HL-60 (cell line): ENCODE measurements at places on chromosomes 4 and X.

DNA sequence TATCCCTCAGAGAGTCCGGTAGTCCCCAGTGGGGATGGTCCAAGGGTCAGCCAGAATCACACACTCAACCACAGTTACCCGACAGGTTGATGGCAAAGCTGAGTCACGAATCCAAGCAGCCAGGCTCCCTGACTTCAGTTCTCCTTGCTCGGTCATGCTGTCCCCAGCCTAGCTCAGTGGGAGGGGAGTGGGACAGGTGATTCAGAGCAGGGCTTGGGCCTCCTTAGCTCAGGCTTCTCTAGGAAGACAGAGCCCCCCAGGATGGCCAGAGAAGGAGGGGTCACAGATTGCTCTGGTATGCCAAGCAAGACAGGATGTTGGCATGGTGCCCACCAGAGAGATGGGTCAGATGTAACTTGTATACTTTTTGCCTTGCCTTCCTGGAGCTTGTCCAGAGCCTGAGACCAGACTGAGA, 66.5 kb downstream of the EFNB1 start:
- no peak for DNase-seq

GRCh38 chr4:108982402-108983185, 219.7 kb upstream of the ETNPPL start:
- no peak for DNase-seq

GRCh38 chr4:57191523-57192034, 81.4 kb upstream of the IGFBP7 start:
- no peak for DNase-seq

- DNase-seq = no peak
These were observed 281.2 kb downstream of the QDPR start for GRCh38 chr4:17230727-17231126.

- no peak for DNase-seq
These were observed 44.5 kb upstream of the TBC1D9 start for GRCh38 chr4:140800666-140801065.

DNA sequence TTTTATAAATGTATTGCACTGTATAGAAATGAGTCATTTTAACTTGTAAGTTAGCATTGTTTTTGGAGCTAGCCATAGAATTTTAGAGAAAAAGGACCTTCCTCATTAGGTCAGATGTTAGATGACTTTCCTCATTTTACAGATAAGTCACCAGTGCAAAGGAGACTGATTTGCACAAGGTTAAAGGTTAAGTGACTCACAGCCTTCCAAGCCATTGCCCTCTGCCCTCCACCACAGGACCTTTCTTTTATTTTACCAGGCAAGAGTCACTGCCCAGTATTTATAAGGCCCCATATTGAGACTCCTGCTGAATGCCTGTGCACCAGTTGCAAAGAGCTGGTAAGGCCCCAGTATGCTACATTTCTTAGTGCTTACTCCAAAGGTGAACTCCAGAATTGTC, 4.2 kb upstream of the ABCG2 start:
- no peak for DNase-seq

DNA sequence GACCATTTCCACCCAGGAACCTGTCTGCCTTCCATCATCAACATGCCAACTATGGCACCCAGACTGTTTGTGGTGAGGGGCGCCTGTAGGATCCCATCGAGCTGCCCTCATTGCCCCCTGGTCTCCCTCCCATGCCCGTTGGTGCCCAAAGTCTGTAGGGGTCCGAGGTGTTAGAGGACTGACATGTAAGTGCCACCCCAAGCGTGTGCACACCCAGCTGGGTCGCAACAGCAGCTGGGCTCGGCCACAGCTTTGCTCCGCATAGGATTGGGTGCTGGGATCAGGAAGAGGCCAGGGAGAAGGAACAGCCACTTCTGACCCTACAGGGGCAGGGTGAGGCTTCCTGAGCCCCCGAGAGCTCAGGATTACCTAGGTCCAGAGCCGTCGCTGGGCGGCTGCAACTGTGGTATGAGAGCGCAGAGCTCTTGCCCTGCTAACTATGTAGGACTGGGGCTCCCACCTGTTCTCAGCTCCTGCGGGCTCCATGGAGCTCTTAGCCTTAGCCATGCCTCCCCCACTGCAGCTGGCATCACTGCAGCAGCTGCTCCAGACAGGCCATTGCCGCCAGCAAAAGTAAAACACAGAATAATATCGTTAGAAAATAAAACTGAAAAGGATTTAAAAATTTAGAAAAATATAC, 1160.3 kb downstream of the FSTL5 start:
- DNase-seq = no peak

- no peak for DNase-seq
These were observed 81.5 kb upstream of the MAPK10 start for GRCh38 chr4:86441175-86441936.

DNA sequence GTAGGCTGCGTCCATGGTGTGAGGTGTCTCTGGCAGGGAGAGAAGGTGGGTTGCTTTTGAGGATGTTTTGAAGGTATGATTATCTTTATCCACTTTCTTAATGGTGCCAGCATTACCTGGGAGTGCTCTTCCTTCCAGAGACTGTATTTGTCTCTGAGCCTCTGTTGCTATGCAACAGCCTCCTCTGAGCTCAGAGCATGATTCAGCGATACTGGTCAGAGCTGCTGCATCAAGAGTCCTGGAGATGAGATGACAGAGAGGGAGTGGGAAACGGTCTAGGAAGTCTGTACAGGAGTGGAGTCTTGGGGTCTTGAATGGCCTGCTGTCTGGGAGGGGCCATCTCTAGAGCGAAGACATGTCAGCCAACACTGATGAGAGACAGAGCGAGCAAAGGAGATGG, 104.4 kb upstream of the RAB40AL start:
- DNase-seq = no peak

DNA sequence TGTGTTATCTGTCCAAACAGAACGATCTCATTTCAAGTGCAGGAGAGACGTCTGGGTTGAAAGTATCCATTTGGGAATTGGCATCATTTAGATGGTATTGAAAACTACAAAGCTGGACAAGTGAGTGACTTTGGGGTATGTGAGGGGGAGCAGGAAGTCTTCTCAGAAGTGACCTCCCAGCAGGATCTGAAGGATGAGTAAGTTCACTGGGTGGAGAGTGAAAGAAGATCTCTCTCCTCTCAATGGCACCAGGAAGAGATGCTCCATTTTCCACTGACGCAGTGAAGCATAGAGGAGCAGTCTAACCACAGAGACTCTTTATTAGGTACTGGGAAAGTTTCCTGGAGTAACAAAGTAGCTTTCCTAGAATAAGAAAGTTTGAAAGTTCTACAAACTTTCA, 161.0 kb downstream of the CPE start:
- DNase-seq = no peak

GRCh38 chrX:19897091-19897490, 9.7 kb upstream of the SH3KBP1 start:
- no peak for DNase-seq
